ENCODE measurements at places on chromosomes 7 and 10.

DNA sequence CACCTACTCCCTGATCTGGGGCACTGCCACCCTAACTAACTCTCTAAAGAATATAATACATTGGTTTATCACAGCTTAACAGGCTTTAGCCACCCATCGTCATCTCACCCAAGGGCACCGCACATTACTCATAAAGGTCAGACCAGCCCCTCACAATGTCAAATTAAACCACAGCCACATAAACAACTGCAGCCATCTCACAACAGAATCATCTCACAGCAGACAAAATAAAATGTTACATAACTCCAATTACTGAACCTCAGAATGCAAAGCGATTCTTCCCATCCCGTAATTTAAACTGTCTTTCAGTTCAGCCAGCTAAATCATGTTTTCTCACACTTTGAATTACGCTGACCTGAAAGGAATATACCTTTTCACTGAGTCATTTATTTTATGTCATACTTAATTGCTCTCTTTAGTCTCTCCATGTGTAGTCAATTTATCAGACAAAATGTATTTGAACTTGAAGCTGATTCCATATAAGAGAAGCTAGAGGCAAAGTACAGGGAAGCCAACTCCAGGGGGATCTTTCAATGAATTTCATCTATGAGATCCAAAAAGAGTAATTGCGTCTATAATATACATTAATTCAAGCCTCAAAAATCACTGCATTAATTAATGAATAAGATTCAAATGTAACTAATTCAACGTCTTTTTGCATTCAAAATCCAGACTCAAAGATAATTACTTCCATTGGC, 96.9 kb upstream of the NEBL start:
- DNase-seq = peak; percentile 21

GRCh38 chr7:115559877-115560276, 470.7 kb downstream of the TFEC start:
- DNase-seq = no peak

- no peak for DNase-seq
Measured at GRCh38 chr7:97021747-97022490, 2.7 kb downstream of the DLX5 start.

DNA sequence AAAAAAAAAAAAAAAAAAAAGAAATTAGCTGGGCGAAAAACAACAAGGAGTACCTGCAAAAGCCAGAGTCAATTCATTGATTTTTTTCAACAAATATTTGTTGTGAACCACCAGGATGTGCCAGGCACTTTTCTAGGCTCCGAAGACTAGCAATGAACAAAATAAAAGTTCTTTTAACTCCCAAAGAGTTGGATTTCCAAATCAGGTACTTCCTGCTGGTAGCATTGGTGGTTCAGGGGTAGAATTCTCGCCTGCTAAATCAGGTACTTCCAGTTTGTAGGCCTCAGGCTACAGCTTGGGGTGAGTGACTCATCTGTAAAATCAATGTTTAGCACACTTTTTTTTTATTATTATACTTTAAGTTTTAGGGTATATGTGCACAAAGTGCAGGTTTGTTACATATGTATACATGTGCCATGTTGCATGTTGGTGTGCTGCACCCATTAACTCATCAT, 10.9 kb downstream of the PPA1 start:
- DNase-seq = no peak
